ENCODE measurements at places on chromosomes 12 and 14.

DNA sequence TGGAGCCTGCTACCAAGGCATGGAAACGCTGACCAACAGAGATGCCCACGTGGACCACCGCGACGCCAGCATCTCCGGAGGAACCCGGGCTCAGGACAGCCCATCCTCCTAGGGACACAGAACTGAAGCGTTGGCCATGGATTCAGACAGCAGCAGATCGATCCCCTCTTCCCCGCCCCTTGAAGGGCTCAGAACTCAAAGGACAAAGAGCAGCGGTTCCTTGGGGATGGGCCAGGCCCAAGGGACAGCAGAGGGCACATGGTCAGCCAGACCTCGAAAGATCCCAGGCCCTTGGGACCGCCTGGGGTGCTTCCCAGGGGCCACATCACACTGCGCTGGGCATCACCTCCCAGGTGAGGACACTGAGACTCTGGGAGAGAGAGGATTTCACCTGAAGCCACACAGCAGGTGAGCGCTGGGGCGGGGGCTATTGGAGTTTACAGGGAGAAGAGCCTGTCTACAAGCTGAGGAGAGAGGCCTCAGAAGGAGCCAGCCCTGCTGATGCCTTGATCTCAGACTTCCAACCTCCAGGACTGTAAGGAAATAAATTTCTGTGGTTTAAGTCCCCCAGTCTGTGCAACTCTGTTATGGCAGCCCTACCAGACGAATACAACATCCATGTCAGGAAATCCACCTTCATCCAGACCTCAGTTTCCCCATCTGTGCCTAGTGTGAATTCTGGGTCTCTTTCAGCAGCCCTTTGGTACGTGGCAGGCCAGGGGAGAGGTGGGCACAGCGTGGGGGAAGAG lies 49.4 kb downstream of the CCNK start:
- no peak for DNase-seq

DNA sequence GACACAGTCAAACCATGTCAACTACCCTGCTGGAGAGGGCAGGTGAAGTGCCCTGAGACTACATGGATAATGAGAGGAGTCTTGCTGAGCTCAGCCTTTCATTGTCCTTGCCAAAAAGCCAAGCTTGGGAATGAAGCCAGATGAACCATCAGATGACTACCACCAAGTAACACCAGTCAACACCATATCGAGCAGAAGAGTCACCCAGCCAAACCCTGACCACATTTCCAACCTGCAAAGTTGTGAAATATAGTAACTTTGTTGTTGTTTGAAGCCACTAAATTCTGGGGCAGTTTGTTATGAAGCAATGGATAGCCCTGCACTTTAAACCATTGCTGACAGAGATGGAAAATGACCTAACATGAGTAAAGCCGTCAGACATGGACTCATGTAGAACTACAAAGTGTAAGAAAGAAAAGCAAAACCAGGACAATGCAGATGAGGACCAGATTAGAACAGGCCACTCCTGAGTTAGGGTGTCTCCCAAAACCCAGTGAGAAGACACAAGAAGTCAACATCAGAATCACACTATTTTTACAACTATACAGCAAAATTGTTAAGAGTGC lies 12.5 kb upstream of the CRADD start:
- DNase-seq = no peak

- DNase-seq = no peak
These were observed 443.5 kb upstream of the RGS6 start for GRCh38 chr14:71488703-71489191.

DNA sequence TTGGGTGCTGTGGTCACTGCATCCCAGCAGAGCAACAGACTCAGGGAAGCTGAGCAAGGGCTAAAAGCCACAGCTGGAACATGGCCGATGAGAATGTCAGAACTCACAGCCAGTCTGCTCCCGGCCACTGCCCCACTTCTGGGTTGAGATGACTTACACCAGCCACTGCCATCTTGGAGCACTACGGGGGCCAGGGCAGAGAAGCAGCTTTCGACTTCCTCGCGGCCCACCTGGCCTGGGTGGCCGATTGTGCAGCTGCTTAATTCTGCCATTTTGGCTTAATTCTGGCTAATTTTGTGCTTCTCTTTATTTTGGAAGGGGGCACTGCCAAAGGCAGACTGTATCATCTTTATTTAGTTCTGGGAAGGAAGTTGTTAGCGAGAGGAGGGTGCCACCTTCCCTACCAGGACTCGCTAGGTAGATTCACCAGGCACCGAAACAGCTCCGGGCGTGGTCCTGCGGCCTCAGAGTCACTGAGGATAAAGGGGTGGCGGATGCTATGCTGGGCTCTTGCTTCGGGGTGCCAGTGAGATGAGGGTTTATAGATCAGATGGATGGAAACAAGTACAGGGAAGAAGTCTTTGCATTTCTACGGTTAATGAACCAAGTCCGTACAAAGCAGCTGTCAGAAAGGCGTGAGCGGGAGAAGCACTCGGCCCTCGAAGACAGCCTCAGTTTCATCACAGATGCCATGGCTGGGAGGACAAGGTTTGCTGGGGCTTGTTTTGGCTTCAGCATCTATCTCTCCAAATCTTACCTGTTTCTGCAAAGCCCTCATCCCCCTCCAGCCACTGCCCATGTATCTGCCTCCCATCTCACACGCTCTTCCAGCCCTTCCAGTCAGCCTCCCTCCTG lies 147.8 kb downstream of the PIWIL1 start:
- no peak for DNase-seq

- DNase-seq = no peak
These were observed 179.8 kb downstream of the DPF3 start for GRCh38 chr14:72714094-72714493.

DNA sequence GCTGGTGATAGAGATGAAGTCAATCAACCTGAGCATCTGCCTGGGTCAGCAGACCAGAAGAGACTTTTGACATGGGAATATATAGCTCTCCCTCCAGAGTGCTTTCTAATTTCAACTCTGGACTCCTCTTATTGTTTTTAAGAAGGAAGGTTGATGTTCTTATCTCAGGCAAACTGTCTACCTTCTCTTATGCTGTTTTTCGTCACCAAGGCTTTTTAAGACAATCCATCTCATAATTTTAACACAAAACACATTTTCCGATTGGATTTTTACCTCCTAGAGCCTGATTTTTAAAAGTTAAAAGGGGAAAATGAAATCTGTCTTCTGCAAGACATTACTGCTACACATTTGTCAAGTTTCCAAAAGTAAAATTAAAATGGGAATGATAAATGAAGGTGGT lies 368.7 kb upstream of the MIS18BP1 start:
- no peak for DNase-seq

- DNase-seq = peak; percentile 72
These were observed 22.2 kb upstream of the GPR132 start for GRCh38 chr14:105087308-105087962.

DNA sequence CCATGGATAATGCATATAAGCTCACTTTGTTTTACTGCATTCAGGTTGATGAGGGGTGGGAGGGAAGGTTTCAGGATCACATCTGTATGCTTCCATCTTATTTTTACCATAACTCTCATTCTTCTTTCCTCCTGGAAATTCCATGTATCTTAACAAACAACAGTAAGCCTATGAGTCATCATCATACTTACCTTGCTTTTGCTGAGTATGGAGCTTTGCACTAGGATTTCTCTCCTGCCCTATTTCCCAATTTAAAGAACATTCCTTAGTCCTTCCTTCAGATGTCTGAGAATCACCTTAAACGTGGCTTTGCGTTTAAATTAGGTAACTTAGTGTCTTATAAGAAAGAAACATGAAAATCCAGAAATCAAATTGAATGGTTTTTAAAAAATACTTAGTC lies 1.6 kb upstream of the CLEC14A start:
- DNase-seq = no peak

- DNase-seq = no peak
These were observed 256.3 kb upstream of the SFSWAP start for GRCh38 chr12:131454418-131455217.

DNA sequence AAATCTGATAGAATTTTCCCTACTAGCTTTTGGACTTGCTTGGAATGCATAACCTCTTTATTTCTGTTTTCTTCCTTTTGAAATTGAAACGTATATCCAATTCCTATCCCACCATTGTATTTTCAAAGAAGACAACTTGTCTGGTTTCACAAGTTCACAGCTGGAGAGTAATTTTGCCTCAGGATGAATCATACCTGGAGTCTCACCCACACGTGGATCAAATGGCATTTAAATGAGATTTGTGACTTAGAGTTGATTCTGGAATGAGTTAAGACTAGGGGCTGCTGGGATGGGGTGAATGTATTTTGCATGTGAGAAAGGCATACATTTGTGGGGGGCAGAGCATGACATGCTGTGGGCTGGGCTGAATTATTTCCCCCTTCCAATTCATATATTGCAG lies 516.5 kb upstream of the MGAT4C start:
- no peak for DNase-seq

DNA sequence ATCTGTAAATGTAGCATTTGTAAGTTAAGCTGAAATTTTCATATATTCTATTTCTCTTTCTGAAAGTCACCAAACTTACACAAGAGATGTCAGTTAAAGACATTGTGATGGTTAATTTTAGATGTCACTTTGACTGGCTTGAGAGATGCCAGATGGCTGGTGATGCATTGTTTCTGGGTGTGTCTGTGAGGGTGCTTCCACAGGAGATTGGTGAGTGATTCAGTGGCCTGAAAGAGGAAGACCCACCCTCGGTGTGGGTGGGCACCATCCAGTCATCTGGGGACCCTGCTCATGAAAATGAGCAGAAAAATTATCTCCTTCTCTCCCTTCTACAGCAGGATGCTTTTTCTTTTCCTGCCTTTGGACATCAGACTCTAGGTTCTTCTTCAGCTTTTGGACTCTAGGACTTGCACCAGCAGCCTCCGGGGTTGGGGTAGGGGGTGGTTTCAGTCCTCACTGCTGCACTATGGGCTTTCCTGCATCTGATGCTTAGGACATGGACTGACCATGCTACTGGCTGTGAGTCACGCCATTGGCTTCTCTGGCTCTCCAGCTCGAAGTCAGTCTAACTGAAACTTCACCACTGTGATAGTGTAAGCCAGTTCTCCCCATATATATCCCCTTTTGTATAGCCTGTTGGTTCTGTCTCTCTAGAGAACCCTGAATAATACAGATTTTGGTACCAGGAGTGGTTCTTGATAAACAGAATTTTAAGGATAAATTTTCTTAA lies 20.9 kb downstream of the PDE6H start:
- peak; percentile 24 for DNase-seq

DNA sequence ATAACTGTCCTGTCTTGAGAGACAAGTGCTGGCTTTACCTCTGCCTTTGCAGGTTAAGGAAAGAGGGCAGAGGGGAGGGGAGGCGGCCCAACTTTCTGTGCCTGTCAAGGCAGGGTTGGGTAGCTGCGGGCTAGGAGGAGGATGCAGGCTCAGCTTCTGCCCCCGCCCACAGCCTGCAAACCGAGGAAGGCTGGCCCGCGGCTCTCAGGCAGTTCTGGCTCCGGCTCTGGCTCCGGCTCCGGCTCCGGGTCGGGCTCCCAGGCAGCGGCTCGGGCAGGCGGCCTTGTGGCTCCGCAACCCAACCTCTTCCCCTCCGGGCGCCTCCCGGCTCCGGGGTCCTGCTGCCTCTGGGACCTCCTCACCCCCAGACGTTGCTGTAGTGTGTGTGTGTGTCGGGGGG lies 92.9 kb downstream of the TMEM30B start:
- peak; percentile 52 for DNase-seq

GRCh38 chr12:50580436-50580835 lies 75.7 kb downstream of the DIP2B start:
- no peak for DNase-seq

DNA sequence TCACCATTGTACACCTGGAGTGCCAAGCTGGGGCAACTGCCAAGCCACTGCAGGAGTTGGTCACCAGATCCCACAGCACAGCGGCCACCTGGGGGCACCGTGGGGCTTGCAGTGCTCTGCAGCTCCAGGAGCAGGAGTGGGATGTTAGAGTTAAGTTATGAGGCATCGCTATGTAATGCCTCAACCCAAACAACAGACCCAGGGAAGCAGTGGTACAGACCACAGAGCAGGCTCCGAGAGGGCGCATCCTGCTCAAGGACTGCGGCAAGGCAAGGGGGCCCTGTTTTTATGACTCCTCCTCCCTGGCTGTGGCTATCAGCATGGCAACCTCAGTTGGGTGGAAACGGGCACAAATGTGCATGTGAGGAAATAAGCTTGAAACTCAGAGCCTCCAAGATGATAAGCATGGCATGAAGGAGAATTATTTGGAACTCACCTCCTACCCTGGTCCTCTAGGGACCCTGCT lies 63.1 kb downstream of the ARL6IP4 start:
- DNase-seq = peak; percentile 79

GRCh38 chr12:51625370-51625769 lies 34.3 kb downstream of the SCN8A start:
- DNase-seq = no peak

DNA sequence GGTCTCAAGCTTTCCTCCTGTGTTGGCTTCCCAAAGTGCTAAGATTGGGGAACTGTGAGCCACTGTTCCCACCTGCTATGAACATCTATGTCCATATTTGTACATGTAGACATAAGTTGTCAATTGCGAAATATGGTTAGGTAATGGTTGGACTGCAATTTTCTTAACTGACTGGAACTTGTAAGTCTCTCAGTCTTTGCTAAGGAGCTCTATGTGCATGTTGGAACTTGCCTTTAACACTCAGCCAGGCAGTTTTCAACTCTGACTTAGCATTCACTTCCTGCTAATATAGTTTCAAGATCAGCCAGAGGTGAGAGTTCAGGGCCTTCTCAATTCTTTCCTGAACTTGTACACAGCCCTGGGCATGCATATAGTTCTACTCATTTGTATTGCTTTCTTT lies 44.5 kb upstream of the EEA1 start:
- no peak for DNase-seq

- DNase-seq = no peak
These were observed 7.5 kb downstream of the PRICKLE1 start for GRCh38 chr12:42582050-42582449.

DNA sequence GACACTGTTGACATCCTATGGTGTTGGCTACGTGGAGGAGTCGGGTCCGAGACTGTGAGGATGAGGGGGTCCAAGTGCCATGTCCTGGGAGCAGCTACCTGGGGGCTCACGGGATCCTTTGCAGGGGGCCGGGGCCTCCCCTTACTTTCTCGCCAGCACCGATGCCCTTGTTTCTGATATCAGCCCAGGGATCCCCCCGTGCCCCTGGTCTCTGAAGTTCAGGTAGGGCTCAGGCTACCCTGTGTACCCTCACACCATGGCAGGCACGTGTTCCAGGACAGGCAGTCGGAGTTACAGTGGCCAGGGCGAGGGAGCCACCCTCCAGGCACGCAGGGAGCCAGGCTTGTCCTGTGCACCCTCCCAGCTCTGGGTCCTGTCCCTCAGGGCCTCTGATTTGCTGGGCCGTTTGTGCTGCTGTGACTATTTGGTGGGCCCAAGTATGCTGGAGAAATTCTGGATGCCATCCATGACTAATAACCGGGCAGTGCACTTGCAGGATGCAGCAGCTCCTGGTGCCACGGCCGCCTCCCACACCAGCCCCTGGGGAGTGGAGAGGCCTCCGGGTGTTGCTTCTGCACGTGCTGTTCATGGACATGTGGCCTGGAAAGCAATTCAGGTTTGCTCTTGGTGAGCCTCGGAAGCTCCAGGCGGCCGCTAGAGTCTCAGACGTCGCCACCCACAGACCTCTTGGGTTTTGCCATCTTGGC lies 93.1 kb upstream of the SFSWAP start:
- no peak for DNase-seq
